GM12891 (cell line): ENCODE measurements at places on chromosomes 1 and 21.

DNA sequence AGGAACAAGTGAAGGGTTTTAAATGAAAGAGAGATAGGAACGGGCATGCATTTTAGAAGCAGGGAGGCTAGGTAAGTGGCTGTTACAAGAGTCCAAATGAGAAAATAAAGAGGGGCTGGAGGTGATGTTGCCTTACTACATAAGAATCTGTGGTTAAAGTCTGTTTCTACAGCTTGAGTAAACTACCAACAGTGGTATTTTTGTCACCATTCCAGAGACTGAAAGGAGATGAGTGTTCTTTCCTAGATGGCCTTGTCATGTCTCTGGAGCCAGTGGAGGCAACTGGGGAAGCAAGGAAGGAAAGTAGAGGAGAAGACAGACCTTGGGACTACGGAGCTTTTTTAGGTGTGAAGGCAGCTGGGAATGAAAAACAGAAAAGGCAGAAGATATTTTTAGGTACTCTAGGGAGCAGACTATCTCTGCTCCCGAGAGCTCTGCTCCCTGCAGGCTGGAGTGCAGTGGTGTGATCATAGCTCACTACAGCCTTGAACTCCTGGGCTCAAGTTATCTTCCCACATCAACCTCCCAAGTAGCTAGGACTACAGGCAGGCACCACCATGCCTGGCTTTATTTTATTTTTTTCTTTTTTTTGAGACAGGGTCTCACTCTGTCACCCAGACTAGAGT is 12.2 kb downstream of the HDAC1 start:
- DNase-seq = no peak

- DNase-seq = no peak
Measured at GRCh38 chr1:84008631-84009030, 9.7 kb upstream of the TTLL7 start.

DNA sequence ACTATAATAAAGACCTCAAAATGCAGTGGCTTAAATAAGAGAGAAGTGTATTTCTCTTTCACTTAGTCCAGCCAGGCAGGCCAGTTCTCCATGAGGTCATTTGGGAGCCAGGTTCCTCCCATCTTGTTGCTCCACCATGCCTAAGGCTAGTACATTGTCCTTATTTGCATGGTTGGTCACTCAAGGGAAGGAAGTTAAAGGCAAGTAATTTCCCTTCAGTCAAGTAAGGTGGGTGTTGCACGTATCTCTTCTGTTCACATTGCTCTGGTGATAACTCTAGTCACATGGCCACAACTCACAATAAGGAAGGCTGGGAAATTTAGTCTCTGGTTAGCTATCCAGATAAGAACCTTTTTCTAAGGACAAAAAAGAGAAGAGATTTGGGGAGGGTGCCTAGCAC is 27.2 kb upstream of the TADA1 start:
- no peak for DNase-seq

- no peak for DNase-seq
Measured at GRCh38 chr1:31163866-31164265, 75.8 kb downstream of the NKAIN1 start.

DNA sequence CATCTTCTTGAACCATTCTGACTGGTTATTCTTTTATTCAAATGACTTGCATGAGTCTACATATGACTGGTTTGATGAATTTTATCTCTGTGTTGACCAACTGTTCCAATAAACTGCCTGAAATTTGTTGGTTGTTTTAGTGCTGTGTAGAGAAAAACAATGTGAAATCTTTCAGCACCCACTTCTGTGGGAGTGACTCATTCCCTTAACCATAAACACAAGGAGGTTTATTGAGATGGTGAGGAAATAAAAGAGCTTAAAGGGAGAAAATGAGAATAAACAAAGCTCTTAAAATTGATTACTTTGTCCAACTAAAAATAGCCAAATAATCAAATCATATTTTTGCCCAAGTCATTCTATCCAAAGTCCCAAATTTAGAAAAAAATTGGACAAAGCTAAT is 341.1 kb downstream of the TGFB2 start:
- DNase-seq = no peak

- no peak for DNase-seq
Measured at GRCh38 chr1:161089251-161089924, at the start of gene NECTIN4. NECTIN4 (minus strand) TSS chr1:161089558; CDS start chr1:161089296, 262 bp downstream.

DNA sequence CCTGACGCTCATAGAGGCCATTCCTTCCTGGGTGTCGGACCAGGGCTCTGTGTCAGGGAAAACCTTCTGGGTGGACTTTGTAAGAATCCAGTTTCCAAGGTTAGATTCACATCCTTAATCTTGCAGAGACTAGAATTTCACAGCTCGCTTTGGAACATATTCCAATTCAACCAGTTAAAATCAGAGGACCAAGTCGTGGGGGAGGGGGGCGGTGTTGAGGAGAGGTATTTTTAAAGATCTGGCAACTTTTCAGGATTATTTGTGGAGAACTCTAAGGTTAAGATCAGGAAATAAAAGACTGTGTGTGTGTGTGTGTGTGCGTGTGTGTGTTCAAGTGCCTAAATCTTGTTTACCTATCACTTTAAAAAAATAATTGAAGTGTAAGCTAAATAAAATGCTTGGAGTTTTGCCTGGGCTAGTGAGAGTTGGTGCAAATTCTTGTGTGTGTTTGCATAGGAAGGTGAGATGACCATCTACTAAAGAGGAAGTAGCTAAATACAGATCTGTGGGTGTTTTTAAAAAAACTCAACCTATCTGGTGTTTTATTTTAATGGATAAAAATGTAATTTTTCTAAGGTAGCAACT is 21.8 kb downstream of the TENT5C start:
- no peak for DNase-seq

DNA sequence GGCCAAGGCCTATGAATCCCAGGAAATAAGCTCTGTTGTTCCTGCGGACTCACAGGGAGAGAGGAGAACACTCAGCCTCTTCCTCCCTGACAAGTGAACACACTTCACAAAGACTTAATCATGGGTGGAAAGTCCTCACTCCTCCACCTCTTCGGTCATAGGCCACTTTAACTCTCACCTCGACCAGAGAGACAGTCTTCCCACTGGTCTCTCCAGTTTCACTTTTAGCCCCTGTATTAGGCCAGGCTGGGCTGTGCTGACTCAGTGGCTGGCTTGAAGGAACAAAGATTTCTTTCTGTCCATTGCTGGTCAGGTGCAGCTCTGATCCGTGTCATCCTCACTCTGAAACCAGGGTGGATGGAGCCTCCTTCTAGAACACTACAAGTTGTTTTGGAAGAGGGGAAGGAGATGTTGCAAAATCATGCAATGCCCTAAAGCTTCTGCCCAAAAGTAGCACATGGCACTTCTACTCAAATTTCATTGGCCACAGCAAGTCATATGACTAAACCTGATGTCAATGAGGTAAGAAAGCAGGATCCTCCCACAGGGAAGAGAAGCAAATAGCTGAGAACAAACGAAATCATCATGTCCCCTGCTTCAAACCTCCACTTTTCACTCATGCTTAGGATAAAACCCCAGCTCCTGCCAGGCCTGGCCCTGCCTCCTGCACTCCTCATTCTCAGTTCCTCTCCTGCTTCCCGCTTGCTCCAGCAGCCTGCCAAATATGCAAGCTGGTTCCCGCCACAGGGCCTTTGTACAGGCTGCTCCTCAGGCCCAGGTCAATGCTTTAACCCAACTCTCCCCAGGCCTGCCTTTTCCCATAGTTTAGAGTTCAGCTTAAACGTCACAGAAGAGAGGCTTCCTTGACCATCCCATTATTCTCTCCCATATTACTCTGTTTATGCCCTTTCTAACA is 150.5 kb upstream of the RUNX3 start:
- no peak for DNase-seq

GRCh38 chr1:225919906-225920305 is 4.1 kb downstream of the PYCR2 start:
- no peak for DNase-seq

- no peak for DNase-seq
Measured at GRCh38 chr1:193799948-193800690, 613.7 kb upstream of the B3GALT2 start.

DNA sequence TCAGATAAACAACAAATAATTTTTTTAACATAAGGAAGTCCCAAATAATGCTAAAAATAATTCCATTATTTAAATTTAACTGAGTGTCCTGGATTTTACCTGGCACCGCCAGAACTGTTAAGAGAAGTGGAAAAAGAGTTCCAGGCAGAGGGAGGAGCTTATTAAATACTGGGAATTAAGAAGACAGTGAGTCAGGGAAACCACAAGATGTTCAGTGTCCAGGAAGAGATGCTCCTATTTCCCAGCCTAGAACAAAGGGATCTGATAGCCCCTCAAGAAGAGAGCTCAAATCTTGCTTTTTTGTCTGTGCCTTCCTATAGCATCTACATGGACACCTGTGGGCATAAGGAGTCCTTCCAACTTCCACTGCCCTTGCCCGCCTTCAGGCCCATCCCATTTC is 85.9 kb downstream of the PGM1 start:
- DNase-seq = no peak

DNA sequence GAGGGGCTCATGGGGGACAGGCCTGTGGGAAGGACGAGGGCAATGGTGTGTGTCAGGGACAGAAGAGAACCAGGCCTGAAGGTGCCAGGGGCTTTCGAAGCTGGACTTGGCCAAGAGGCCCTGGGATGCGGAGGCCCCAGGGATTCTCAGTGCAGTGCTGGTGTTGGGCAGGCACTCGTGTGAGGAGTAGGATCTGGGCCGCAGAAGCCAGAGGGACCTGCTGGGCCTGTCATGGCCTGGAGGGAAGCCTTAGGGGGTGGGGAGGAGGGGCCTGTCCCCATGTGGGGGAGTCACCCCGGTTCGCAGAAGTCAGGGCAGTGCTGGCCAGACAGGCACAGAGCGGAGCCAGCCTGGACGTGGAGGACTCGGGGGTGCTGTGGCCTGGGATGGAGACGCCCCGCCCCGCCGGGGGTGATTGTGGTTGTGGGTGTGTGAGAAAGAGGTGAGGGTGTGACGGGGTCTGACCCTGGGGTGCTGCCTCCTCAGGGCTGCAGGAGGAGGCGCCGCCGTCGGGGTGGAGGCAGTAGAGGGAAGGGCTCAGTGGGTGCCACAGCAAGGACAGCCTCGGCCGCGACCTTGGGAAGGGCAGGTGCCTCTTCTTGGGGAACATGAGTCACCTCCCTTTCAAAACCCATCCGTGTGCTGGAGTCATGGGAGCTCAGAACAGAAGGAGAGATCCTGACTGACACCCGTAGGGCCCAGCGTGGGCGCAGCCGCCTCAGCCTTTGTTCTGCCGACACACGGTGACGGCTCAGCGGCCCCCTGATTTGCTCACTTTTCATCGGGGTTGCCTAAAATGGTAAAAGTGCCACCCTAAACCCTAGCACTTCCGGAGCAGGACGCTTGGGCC is 33.9 kb downstream of the FAAP20 start:
- DNase-seq = no peak

DNA sequence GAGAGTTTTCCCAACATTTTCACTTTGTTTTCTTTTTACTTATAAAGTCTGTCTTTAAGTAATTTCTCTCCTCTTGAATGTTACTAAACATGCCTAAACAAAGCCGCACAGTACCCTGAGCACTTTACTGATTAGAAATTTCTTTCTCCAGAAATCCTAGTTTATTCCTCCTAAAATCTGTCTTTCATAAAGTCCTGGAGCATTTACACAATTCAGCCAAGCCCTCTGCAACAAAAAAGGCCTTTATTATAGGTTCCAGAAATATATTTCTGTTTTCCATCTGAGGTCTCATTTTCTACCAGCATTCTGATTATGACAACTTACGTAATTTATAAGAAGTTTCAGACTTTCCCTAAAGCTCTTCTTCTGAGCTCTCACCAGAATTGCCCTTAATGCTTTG is 549.5 kb upstream of the OLFM3 start:
- DNase-seq = no peak

- DNase-seq = no peak
Measured at GRCh38 chr1:33364565-33364918, 43.6 kb upstream of the A3GALT2 start.

DNA sequence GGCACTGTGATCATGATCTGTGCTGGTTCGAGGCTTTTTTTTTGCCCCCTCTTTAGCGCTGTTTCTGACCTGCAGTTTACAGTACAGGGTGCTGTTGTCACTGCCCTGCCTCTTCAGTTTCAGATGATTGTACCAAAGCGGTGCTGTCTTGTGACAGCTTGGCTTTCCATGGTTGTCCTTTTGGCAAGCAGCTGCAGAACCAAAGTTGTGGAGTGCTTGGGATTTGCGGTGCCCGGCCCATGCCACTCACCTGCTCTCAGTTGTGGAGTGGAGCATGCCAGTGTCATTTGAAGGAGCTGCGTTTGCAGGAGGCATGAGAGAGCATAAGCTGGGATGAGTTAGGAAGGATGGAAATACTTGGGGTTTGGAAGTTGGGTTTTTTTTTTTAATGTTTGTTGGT is 48.4 kb downstream of the DOP1B start:
- DNase-seq = no peak

DNA sequence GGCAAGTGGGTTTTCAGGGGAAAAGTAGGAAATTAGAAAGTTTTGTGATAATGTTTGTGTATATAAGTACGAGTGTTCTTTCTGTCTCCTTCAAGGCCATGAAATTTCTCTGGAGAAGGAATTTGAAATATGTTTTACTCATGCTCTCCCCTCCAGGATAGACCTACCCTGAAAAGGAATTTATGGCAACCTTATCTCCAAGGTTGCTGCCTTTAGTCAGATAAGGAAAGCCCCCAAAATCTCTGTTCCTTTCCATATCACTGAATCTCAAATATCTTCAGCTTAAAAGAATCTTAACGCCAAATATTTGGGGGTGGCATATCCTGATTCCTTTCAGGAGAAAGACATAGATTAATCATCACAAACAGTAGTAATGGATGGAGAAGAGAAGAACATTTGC is 499 bp upstream of the C4BPB start:
- no peak for DNase-seq

GRCh38 chr21:21860888-21861287 is 862.7 kb downstream of the NCAM2 start:
- no peak for DNase-seq

DNA sequence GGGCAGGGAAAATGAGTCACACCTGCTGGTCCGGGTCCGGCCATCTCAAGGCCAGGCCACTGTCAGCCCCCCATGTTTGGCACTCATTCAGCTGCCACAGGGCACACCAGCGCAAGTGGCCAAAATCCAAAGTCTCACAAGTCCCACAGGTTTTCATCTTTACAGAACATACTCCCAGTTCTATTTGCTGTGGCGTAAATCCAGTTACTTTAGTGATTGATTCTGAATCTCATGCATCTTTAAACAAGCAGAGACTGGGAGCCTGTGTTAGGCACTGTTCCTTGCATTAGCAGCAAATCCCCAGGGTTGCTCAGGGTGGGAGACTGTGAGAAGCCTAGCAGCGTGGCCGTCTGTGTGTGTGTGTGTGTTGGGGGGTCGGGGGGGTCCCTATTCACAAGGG is 1.1 kb upstream of the SLC2A5 start:
- DNase-seq = no peak

DNA sequence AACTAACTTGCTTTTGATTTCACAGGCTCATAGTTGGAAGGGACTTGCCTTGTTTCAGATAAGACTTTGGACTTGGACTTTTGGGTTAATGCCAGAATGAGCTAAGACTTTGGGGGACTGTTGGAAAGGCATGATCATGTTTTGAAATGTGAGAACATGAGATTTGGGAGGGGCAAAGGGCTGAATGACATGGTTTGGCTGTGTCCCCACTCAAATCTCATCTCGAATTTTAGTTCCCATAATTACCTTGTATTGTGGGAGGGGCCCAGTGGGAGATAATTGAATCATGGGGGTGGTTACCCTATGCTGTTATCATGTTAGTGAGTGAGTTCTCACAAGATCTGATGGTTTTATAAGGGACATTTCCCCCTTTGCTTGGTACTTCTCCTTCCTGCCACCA is 222.1 kb downstream of the GRIK1 start:
- DNase-seq = no peak
